H9 (cell line): ENCODE measurements at places on chromosomes 1 and 21.
A peak's percentile ranks its signal among the peaks of the same experiment; 100 is the strongest.

GRCh38 chr1:234538930-234539649 lies 60.1 kb upstream of the TARBP1 start:
- no peak for DNase-seq

GRCh38 chr1:192272732-192273131 lies 44.1 kb upstream of the RGS21 start:
- DNase-seq, result no peak

GRCh38 chr1:181485287-181486097 lies 2.2 kb downstream of the CACNA1E start:
- DNase-seq, result peak; percentile 77

DNA sequence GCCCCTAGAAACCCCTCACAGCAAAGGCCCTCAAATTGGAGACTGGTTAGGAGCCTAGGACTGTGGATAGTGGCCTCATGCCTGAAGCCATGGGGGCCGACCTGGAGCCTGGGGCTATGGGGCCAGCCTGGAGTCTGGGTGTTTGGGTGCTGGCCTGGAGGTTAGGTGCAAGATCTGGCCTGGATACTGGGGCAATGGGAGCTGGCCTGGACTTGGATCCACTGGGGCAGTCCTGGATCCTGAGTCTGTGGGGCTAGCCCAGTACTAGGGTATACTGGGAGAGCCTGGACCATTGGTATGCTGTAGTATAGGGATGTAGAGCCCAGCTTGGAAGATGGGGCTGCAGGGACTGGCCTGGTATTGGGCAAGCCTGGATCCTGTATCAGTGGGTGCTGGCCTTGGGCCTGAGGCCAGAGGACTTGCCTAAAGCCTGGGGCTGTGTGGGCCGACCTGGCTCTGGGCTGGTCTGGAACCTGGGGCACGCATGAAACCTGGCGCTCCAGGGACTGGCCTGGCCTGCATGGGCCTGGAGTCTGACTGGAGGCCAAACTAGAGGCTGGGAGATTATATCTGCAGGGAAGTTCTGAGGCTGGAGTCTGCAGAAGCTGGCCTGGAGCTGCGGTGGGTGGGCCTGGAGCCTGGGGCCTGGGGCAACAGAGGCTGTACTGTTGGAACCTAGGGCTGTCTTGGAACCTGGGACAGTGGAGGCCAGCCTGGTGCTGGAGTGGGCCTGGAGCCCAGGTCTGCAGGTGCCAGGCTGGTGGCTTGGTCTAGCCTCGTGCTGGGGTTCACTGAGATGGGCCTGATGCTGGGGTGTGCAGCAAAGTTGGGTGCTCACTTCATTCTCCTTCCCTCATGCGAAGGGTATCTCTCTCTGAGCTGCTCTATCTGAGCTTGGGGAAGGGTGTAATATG lies 12.6 kb upstream of the DENND1B start:
- no peak for DNase-seq

DNA sequence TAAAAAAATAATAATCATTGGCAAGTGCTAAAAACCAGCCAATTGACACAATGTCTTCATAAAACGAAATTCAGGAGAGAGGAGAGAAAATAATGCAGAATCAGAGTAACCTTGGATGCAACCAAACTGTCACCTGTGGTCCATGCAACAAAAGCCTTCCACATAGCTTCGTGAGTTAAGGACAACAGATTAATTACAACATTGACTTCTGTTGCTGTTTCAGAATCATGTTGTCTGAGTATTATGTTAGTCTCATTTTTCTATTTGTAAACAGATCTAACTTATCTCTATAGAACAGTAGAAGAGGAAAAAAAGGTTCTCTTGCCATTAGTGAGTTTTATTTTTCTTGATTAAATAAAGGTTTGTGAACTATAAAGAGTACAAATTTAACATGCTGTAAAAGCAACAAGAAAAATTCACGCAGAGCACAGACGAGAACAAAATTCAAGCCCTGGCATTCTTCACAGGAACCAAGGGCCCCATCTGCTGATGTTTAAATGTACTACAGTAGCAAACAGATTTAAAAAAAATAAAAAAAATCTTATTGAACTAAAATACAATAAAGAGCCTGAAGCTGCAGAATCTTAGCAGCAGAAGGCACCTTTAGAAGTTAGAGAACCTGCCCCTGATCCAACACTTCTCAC lies 381.1 kb upstream of the PKN2 start:
- no peak for DNase-seq

DNA sequence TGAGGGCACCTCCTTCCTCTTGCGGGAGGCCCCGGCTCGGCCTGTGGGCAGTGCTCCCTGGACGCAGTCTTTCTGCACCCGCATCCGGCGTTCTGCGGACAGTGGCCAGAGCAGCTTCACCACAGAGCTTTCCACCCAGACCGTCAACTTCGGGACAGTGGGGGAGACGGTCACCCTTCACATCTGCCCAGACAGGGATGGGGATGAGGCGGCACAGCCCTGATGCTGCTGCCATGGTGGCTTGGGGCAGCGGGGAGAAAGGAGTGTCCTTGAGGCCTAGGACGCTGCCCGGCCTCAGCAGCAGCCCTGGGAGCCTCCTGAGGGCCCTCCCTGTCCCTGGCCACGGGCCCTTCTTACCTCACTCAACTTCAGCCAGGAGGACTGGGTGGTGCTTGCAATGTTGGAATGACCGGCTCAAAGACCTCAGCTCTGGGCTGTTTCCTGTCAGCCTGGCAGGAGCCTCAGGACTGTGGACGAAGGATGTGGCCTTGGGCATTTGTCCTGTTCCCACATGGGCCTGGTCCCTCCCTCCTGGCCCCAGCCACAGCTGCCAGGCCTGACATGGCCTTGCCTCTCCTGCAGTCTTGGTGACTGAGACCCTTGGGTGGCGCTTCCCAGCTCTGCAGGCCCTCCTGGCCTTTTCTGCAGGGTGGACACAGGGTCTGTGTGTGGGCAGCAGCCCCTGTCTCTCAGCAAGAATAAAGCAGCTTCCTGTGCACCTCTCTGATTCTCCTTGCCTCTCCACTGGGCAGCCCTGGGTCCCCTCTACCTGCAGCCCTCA lies 45.9 kb downstream of the TRIM11 start:
- no peak for DNase-seq

DNA sequence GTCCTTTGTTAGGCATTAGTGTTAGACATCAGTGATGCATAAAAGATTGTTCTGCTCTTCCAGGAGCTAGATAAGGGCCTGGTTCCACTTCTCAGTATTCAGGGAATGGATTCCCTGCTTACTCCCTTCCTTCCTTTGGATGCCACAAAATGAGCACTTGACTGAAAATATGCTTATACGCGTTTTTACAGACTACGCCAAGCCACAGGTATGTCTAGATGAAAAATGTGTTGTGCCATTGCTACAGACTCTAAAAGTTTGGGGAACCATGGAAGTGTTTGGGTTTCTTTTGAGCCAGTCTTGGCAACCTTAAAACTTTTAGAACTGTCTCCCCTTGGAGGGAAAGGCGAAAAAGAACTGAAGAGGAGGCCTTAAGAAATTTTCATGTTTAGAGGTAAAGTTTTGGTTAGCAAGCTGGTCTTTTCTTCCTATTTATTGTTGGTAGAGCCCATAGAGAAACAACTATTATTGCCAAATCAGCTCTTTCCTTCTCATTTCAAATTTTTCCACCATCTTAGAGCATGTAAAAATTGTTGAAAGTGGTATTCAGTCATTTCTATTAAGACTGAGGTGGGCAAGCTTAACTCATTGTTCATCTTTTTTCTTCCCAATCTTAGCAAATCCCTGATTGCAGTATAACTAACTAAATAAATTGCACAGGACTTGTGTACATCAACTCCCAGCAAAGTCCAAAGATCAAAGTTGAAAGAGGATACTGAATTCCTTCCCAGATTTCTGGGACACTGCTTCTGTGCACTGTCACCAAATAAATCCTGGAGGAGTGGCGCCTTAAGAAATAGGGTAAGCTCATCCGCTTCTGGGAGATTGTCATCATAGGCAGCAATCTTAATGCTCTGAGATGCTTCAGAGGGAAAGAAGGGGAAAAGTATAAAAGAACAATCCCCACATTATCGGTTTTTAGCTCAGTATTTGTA lies 18.9 kb downstream of the FGGY start:
- no peak for DNase-seq

- DNase-seq, result no peak
These were observed 18.0 kb downstream of the COLGALT2 start for GRCh38 chr1:184019506-184019905.

GRCh38 chr1:179586107-179586823 lies 5.4 kb upstream of the TDRD5 start:
- peak; percentile 81 for DNase-seq

GRCh38 chr1:205914730-205915129 lies 28.5 kb downstream of the SLC26A9 start:
- no peak for DNase-seq

DNA sequence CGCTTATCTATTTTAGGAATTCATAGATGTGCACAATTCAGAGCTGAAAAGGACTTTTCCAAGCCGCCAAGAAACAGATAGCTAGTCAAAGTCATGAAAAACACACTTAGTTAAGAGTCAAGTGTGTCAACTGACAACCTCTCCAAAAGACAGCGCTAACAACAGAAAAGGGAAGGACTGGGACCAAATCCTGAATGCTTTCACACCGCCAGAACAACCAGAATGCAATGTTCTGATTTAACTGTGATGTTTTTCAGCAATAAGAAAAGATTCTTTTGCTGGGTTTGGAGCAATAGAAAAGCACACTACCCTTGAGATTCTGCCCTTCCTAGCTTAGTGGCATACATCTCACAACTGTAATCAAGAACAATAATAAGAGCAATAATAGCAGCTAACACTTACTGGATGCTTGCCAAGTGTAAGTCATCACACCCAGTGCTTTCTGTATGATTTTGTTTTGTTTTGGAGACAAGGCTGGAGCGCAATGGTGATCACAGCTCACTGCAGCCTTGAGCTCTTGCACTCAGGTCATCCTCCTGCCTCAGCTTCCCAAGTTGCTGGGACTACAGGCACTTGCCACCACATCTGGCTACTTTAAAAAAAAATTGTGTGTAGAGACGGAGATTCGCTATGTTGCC lies 33.9 kb upstream of the SDC3 start:
- no peak for DNase-seq

DNA sequence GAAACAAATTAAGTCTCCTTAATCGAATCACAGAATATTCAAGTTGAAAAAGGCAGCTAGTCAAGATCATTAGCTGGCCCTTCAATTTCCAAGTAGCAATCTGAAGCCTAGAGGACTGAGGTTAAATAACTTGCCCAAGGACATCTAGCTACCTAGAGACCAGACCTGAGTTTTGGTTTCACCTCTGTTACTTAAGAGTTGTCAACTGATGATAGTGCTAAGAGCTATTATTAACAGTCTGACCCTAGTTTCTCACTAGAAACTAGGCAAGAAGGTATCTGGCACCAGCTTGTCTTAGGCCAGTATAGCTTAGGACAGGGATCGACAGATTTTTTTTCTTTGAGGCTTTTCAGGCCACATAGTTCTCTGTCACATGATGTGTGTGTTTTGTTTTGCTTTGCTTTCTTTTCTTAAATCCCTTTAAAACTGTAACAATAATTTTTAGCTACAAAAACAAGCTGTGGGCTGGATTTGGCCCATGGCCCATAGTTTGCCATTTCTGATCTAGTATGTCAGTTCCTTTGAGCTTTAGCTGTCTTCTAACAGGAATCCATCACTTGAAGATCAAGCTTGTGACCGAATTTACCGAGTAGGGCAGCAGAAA lies 23.2 kb downstream of the TRIM45 start:
- no peak for DNase-seq

GRCh38 chr1:54157401-54157800 lies 4.6 kb upstream of the CDCP2 start:
- DNase-seq, result no peak

DNA sequence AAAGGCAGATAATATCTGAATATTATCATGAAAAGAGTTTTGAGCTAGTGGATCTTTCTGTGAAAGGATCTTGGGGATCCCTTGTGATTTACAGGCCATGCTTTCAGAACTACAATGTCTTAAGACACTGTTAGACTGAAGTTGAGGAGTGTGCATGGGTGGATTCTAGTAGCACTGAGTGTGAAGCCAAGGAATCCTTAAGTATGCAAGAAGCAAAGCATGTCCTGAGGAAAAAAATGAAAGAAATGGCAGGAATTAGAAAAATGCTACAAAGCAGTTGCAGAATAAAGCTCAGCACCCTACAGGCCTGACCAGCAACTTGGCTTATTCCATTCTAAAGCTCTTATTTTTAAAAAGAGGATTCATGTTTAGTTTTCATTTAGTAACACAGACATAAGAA lies 11.9 kb downstream of the STX6 start:
- DNase-seq, result no peak

GRCh38 chr21:43191971-43192370 lies 23.2 kb downstream of the CRYAA start:
- no peak for DNase-seq

GRCh38 chr1:92342401-92342800 lies 43.5 kb downstream of the RPAP2 start:
- DNase-seq, result no peak

GRCh38 chr1:99250728-99251127 lies 13.6 kb upstream of the PLPPR4 start:
- no peak for DNase-seq

DNA sequence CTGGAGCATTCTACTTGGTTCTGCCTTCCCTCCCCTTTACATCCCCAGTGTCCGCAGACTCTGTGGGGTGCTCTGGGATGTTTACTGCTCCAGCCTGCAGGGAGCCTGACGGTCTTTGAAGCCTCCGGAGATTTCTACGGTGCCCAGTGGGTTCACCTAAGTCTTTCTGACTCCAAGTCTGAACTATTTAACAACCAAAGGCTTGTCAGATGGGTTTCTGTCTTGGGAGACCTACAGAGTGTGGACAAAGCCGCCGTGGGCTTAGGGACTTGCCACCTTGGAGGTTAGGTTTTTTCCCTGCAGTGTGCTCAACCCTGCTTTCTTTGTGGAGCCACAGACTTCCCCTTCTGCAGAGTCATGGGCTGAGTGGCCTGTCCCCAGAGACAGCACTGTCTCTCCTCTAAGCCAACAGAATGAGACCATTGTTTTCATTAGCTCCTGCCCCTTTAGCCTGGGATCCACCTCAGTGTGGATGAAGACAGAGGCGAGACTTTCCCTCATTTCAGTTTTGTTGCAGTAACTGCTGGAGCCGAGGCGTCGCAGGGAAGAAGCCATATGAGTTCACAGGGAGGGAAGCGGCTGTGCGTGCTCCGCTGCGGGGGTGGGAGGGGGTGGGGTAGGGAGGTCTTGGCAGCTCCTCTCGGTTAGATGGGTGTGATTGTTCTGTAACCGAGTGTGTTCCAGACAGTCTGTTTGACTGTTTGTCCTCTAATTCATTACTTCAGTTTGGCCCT lies 120.7 kb downstream of the CNIH3 start:
- DNase-seq, result no peak

GRCh38 chr1:189764391-189765320 lies 713.0 kb downstream of the BRINP3 start:
- DNase-seq, result peak; percentile 16

DNA sequence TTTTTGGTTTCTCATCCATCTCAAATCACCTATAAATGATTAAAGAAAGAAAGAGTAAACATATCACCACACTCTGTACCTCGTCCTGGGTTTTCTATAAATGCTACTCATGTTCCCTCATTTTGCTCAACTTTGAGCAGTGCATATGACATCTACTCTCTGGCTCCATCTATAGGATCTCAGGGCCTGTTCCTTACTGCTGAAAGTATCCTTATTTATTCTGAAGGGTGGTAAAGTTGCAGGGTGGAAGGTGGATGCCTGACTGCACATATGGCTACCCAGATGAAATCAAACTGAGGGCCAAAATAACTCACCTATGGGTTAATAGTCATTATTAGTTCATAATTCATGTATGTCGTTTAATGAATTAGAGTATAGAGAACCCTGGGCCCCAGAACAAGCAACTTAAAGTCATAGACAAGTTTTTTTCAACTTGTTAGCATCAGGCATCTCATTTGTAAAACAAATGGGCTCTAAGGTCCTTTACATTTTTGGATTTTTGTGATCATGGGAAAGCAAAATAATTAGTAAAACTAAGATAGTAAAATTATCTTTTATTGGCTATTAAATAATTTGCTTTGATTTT lies 46.5 kb downstream of the NCF2 start:
- no peak for DNase-seq

GRCh38 chr1:81509594-81509993 lies 291.1 kb upstream of the ADGRL2 start:
- no peak for DNase-seq
